ENCODE measurements at places on chromosomes 5 and 9.
A peak's percentile ranks its signal among the peaks of the same experiment; 100 is the strongest.

GRCh38 chr5:142981886-142982820, 212.0 kb downstream of the ARHGAP26 start:
- H3K36me3 ChIP-seq, result peaks cover 5% of the 10 kb centered on the region
- H3K27me3 ChIP-seq, result no peaks in the 10 kb centered on the region
- H3K27ac ChIP-seq, result peak overlapping the region; percentile 72
- H3K4me3 ChIP-seq, result peak overlapping the region; percentile 28
- no peak for DNase-seq

DNA sequence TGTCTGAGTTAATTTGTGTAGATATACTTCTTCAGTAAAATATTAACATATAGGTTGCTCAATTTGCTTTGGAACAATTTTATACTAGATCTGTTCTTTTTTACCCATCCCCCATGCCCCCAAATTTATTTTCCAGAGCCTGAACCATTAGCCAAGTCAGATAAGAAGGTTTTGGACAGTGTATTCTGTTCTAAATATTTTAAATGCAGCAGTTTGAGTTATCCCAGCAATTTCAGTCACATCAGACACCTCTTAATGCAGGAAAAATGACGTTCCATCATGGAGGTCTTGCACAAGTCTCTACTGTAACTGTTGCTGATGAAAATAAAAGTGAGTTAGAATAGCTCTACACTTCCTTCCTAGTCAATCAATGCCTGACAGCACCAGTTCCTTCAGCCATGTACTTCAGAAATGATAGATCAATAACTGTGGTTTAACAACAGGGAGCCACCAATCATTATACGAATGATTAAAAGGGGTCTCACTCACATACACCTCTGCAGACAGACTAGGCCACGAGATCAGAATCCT, 215.8 kb downstream of the BNC2 start:
- no peaks in the 10 kb centered on the region for H3K4me1 ChIP-seq
- H3K27ac ChIP-seq, result no peak overlapping the region
- H3K4me3 ChIP-seq, result no peak overlapping the region
- no peaks in the 10 kb centered on the region for H3K27me3 ChIP-seq

GRCh38 chr5:149995385-149996204, 4.9 kb downstream of the TIGD6 start:
- H3K27me3 ChIP-seq, result no peaks in the 10 kb centered on the region
- H3K4me3 ChIP-seq, result no peak overlapping the region
- peaks cover 3% of the 10 kb centered on the region for H3K36me3 ChIP-seq
- H3K4me1 ChIP-seq, result peaks cover 23% of the 10 kb centered on the region
- no peak overlapping the region for H3K27ac ChIP-seq

DNA sequence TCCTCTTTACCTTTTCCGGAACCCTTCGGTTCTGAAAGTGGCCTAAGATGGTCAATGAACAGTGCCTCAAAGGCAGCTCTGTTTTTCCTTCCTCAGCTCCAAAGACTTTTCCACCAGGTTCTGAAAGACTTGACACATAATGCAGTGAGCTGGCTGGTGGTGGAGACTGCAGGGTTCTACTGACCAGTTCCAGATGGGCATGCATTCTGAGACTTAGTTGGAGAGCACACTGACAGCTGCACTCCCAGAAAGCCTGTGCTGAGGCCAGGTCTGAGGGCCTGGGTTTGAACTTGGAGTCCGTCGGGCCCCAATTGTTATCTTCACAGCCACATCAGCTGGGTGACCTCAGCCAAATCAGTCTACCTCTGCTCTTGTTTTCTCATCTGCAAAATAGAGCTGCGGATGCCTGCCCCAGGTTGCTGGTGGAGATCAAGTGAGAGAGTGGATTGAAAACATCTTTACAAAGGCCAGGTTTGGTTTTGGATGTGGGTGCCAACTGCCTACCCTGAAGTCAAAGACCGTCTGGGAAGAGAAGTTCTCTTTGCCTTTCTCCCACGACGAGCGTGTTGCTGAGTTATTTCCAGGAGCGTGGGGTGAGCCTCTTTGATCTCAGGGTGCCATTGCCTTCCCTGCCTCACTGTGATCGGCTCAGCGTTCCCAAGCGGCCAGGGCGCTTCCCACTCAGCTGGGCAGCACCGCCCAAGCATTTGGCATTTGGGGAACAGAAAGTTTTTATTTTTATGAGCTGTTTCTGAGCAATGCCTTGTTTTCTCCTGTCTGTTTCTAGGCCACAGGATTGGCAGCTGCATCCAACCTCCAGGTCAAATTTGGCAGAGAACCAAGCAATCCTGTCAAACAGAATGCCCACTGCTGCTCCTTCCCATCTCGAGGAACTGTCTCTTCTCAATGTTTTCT, 54.9 kb downstream of the RAD23B start:
- no peaks in the 10 kb centered on the region for H3K27me3 ChIP-seq
- H3K27ac ChIP-seq, result peak overlapping the region; percentile 76
- H3K4me1 ChIP-seq, result peaks cover 11% of the 10 kb centered on the region

GRCh38 chr5:150853561-150853960, 7.2 kb downstream of the IRGM start:
- no peaks in the 10 kb centered on the region for H3K36me3 ChIP-seq
- H3K4me3 ChIP-seq, result peak overlapping the region; percentile 21
- H3K4me1 ChIP-seq, result peaks cover 7% of the 10 kb centered on the region
- DNase-seq, result no peak
- no peaks in the 10 kb centered on the region for H3K27me3 ChIP-seq

DNA sequence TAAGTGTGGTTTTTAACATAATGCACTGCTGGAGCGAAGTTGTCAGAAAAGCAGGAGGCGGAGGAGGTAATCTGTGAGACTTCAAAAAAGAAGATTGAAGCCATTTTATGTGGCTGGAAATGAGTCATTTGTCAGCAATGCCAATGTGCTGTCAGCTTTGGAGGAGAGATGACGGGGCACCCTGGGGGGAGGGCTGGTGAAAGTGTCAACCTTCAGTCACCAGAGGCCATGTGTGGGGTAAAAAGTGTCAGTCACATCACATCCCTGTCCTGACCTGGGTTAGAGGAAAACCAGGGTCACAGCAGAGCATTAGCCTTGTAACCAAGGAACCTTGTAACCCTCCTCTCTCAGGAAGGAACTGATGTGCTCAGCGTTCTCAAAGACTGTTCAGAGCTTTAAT, 59.1 kb downstream of the TLR4 start:
- H3K4me3 ChIP-seq, result no peak overlapping the region
- H3K27me3 ChIP-seq, result peaks cover 16% of the 10 kb centered on the region
- H3K36me3 ChIP-seq, result no peaks in the 10 kb centered on the region
- H3K4me1 ChIP-seq, result no peaks in the 10 kb centered on the region

- peaks cover 4% of the 10 kb centered on the region for H3K36me3 ChIP-seq
- H3K27ac ChIP-seq, result no peak overlapping the region
- no peak for DNase-seq
Measured at GRCh38 chr9:74499770-74500583, 2.8 kb downstream of the RORB start.

- H3K27me3 ChIP-seq, result peaks cover 13% of the 10 kb centered on the region
- no peak overlapping the region for H3K27ac ChIP-seq
- H3K4me3 ChIP-seq, result no peak overlapping the region
- H3K36me3 ChIP-seq, result no peaks in the 10 kb centered on the region
Measured at GRCh38 chr9:18851069-18851795, 181.8 kb downstream of the SAXO1 start.

GRCh38 chr5:174300118-174300940, 254.8 kb downstream of the NSG2 start:
- H3K27me3 ChIP-seq, result peaks cover 19% of the 10 kb centered on the region
- no peaks in the 10 kb centered on the region for H3K36me3 ChIP-seq
- no peak overlapping the region for H3K4me3 ChIP-seq
- DNase-seq, result no peak
- no peak overlapping the region for H3K27ac ChIP-seq

- H3K4me3 ChIP-seq, result no peak overlapping the region
- no peaks in the 10 kb centered on the region for H3K4me1 ChIP-seq
- DNase-seq, result no peak
- no peak overlapping the region for H3K27ac ChIP-seq
Measured at GRCh38 chr5:149745-150485, 41.4 kb upstream of the LRRC14B start.
